ENCODE measurements at places on chromosomes 13 and 19.
A peak's percentile ranks its signal among the peaks of the same experiment; 100 is the strongest.

GRCh38 chr13:20506696-20507095 lies 19.0 kb downstream of the CRYL1 start:
- no peak for DNase-seq

DNA sequence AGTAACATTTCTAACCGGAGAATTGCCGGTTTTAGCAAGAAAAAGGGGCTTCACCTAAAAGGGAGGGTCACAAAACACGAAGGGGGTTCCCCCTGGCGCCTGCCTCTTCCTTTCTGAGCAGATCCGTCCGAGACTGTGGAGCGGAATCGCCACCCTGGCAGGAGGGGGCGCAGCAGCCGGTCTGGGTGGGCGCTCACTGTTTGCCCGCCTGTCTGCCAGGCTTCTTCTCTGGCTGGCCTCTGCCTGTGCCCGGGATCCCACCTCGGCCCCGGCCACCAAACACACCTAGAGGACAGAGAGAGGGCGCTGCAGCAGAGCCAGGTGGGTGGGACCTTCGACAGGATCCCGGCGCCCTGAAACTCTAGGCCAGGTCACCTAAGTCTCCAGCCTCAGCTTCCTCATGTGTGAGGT lies 15.6 kb downstream of the LSM4 start:
- no peak for DNase-seq

DNA sequence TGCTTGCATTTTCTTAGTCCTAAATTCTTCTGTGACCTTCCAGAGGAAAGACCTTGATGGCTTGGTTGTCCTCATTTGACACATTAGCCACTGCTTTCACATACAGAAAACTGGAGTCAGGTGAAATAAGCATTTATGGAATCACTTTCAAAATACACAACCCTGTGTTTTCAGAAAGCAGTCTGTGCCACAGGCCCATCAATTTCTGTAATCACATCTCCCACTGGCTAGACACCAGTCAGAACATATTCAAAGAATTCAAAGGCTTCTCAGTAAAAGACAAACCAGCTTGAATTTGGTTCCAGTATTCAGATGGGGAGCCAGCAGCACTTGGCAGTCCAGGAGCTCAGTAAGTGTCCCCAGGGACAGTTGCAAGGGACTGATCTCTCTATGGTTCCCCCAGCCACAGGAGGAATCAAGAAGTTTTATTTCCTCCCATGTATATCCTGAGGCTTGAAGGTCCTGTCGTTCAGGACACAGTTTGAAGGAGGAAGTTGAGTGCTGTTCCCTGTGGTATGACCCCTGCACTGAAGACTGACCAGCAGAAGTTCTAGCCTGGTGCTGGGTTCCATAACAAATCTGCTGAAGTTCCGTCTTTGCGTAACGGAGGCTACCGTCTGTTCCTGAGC lies 214.3 kb downstream of the FOXO1 start:
- DNase-seq, result no peak

GRCh38 chr13:34322014-34322742 lies 504.2 kb downstream of the RFC3 start:
- DNase-seq, result no peak

DNA sequence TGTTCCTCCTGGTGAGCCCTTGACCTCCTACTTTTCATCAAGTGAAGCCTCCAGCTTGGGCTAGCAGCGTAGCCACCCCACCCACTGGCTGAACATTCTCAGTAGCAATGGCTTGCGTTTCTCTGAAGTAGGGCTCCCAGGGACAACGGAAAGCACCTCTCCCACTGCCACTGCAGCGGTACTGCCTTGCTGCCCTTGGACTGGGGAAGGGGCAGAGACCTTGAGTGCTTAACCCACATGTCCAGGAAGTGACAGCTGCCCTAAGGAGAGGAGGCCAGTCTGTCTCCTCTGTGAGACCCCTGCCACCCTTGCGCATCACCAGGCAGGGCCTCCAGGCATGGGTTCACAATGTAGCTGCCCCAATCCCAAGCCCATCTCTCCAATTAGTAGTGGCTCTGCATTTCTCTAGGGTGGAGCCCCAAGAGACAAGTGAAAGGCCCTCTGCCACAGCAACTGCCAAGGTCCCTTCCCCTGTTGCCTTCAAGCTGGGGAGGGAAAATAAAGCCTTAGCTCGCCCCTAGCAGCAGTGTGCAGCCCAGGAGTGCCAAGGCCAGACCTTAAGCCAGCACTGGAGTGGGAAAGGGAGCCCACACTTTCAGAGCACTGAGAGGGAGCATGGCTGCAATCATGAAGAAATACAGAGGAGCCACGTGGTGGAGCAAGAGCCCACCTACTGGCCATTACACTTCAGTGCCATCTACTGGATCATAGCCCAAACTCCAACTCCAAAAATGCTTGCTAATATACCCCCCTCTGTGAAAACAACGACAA lies 175.9 kb upstream of the TRPC4 start:
- DNase-seq, result no peak

GRCh38 chr13:110237875-110238817 lies 68.8 kb downstream of the COL4A1 start:
- DNase-seq, result no peak

DNA sequence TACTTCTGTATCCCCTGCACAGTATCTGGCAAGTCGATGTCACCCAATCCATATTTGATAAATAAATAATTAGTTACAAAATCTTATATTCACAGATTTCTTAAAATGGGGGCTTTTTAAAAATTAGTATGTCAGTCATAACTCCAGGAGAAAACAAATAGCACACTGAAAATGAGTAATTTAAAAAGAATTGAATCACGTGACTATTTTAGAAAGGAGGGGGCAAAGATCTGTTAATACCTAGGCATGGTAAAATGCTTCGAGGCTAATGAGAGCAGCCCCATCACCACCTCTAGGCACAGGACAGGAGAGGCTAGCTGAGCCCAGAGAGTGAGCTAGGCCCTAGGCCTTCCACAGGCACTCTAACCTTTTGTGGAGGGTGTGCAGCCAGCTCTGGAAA lies 94.7 kb downstream of the FREM2 start:
- DNase-seq, result no peak

DNA sequence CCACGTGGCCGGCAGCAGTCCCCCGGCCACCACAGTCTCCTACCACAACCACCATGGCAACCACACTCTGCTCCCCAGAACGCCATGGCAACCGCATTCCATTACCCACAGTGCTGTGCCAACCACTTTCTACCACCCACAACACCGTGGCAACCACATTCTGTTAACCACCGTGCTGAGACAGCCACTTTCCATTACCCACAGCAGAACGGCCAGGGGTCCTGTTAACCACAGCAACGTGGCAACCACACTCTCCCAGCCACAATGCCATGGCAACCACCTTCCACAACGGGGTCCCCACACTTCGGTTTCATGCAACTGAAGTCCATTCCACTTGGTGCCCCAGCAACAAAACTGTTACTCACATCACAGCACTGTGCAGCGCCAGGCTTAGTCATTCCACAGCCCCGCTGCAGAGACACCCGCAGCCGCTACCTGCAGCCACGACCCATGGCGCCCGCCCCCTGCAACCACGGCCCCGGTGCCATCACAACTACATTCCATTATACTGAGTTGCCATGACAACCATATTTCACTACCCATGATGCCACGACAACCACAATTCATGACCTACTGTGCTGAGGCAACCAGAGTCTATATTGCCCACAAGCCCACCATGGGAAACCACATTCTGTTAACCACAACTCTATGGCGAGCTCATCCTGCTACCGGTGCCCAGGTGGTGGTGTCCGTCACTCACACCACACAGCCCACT lies 10.0 kb downstream of the DPF1 start:
- DNase-seq, result peak; percentile 82

DNA sequence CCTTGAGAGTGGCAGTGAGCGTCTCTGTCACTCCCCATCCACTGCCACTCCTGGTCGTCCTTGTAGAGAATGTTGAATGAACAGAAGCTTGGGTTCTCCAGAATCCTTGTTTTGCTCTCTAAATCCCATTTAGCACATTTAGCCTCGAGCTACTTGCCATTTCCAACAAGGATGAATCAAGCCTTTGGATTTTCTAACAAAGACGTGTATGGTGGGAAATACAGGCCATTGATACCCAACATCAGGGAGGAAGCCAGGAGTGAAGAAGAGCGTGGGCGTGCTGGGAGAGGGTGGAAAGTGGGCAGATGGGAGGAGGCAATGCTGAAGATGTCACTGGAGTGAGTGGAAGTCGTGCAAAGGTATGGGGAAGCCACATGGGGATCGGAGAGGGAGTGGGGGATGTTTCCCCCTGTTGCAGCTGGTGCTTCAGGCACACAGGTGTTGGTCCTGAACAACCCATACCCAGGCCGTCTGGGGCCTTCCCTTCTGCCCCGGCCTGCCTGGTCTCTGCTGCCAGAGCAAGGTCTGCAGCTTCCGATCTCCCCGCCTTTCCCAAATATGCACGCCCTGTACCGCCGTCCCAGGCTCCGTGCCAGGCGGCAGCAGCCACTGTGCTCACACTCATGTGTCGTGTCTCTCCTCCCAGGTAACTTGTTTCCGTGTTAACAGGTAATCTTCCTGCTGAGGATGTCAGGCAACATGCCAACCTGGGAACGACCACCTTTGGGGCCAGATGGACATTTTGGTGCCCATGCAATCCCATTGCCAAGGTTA lies 48.7 kb downstream of the ZIC5 start:
- no peak for DNase-seq

GRCh38 chr13:43251961-43252360 lies 228.6 kb downstream of the DNAJC15 start:
- DNase-seq, result no peak

DNA sequence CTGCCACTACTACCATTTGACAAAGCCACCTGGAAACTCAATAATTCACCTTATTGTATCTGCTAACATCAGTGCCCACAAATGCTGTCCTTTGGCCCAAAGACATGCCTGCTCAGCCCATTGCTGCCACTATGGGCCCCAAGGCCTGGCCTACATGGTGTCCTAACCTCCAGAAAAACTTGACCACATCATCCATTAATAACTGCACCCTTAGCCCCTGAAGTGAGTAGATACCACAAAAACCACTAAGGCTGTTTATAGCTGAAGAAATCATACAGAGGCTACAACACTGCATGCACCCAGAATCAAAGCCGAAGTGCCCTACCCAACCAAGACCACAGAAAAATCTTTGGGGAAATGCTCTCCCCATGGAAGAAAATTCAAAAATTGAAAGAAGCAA lies 932.8 kb upstream of the SLITRK6 start:
- DNase-seq, result no peak

DNA sequence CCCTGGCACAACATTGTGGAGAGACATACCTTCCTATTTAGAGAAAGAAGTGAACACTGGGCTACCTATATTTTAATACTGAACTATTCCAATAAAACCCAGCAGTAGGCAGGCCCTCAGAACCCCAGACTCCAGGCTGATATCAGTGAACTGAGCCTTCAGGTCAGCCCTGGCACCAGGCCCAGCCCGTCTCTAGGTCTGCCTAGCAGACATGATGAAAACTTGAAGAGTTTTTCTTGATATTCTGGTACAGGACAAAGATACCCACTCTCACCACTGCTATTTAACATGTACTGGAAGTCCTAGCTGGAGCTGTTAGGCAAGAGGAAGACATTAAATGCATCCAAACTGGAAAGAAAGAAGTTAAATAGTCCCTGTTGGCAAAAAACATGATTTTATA lies 396.6 kb upstream of the SPRY2 start:
- no peak for DNase-seq

DNA sequence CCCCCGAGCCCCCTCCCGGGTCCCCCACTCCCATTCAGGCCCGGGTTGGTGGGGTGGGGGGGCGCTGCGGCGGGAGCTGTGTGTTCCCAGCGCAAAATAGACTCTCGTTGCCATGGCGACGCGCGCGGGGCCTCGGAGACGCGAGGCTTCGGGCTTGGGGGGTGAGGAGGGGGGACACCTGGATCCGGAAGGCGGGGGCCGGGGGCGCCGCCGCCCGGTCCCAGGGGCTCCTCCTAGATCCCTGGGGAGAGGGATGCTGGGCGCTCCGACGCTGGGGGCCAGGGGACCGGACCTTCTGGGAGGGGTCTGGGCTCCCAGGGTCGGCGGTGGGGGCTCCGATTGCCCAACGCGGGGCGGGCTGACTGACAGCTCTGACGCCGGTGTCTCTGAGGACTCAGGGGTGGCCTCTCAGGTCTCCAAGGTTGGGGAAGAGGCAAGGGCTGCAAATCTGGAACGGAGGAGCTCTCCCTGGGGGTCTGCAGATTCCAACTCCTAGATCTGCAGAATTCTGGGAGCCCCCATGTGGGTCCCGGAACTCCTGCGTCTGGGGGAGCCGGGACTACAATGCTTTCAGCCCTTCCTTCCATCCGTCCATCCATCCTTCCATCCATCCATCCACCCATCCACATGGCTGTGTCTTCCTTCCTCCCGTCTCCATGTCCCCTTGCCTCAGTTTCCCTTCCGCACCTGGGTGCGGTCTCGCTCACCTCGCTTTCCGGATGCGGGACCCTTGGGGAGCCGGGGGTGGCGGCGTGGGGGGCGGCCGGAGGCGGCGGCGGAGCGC lies 9.1 kb upstream of the SHISA7 start:
- no peak for DNase-seq

- no peak for DNase-seq
Measured at GRCh38 chr13:57624565-57625435, 6.7 kb upstream of the PCDH17 start.

- no peak for DNase-seq
Measured at GRCh38 chr13:53198017-53198416, 169.4 kb downstream of the OLFM4 start.

GRCh38 chr13:73162912-73163911 lies 104.4 kb downstream of the KLF5 start:
- no peak for DNase-seq

DNA sequence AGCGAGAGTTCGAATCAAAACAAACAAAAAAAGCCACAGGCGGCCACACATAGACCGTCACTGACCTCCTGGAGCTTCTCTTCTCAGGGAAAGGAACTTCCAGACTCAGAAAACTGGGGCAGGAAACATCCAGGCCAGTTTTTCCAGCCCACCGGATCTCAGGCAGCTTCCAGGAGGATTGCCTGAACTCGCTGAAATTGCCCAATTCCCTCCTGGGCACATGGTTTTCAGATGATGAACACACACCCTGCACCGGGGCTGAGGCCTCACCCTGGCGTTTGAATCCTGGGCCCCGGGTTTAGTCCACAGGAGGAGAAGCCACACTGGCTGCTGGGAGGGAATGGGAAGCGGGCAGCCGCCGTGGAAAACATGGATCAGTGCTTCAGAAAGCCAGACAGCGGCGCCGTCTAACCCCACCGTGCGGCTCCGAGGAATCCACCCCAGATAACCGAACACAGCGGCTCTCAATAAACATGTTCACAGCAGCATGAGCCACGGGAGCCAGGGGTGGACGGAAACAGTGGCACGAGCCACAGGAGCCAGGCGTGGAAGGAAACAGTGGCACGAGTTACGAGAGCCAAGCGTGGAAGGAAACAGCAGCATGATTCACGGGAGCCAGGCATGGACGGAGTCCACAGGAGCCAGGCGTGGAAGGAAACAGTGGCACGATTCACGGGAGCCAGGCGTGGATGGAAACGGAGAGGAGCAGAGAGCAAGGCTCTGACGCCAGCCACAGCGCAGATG lies 18.2 kb upstream of the PTBP1 start:
- no peak for DNase-seq

- DNase-seq, result no peak
Measured at GRCh38 chr13:113802090-113802531, 43.1 kb downstream of the TMEM255B start.

DNA sequence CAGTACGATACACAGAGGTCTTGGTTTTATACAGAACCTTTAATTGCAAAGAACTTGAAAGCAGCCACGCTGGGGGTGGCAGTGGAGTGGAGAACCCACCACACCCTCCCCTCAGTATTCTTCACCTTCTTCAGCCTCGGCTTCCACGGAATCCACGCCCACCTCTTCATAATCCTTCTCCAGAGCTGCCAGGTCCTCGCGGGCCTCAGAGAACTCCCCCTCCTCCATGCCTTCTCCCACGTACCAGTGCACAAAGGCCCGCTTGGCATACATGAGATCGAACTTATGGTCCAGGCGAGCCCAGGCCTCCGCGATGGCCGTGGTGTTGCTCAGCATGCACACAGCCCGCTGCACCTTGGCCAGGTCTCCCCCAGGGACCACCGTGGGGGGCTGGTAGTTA lies 7.9 kb downstream of the TUBA3C start:
- no peak for DNase-seq
